GM13976 (cell line): ENCODE measurements at places on chromosomes 6 and 20.

- no peak for DNase-seq
Observed at GRCh38 chr6:98971303-98971702, 23.6 kb upstream of the FBXL4 start.

DNA sequence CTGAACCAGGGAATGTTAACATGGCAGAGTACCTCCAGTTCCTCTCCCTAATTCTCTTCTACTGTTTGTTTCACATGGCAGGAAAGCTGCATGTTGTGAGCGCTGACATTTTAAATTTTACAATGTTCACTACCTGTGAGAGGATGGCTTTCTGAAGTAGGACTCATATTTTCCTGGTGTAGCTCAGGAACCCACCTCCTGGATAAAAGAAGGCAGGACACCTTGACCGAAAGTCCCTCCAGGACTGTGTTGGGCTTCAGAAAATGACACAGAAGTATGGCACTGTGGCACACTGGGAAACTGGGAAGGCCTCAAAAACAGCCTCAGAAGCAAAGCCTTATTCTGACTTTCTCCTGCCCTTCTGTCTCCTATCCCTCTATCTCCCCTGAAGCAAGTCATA lies 33.3 kb downstream of the PTPRK start:
- no peak for DNase-seq

GRCh38 chr6:36596356-36596755 lies 2.2 kb downstream of the SRSF3 start:
- no peak for DNase-seq

- no peak for DNase-seq
Observed at GRCh38 chr6:56021943-56022342, 146.6 kb upstream of the BMP5 start.

GRCh38 chr6:145137425-145137824 lies 597.9 kb downstream of the EPM2A start:
- no peak for DNase-seq

GRCh38 chr6:168013250-168013915 lies 15.9 kb downstream of the KIF25 start:
- DNase-seq = no peak

DNA sequence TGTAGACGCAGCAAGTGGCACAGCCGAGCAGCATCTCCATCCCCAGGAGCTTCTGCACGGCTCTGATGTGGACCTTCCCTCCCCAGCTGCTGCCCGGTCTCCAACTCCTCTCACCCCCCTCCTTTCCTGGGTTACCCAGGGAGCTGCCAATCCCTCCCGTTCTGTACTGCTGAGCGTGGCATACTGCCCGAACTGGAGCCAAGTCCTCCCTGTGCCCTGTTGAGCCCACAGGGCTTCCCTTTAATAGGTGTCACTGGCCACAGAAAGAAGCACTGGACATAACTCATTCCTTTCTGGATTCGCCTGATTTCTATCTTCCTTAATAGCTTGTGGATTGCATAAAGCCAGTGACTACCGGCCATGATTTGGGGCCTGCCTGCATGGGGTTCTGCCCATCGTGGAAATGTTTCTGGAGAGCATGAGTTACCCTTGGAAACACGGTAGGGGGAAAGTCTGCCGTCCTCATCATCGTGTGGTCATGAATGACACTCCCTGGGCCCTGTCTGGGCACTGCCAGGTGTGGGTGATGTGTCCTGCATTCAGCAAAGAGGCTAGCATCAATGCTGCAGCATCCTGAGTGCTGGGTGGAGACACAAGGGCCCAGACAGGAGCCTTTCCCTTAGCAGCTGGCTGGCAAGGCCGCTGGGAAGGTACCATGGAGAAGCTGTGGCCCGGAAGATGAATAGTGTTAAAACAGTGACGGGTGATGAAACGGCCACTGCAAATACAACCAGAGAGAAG lies 189.7 kb downstream of the SYNDIG1 start:
- no peak for DNase-seq

GRCh38 chr20:45085867-45086266 lies 15.1 kb downstream of the KCNS1 start:
- no peak for DNase-seq

- DNase-seq = peak; percentile 42
Observed at GRCh38 chr6:88177961-88178464, 11.9 kb upstream of the CNR1 start.
